ENCODE measurements at places on chromosomes 12 and 14. TPM values are rescaled to one million over a fixed set of nuclear protein-coding genes. Genes with fewer than 3 reads are reported as not detected.

GPR68 gene
- 0.08 TPM for total RNA-seq

FOXN4 gene
- not detected for total RNA-seq

KRT77 gene
- total RNA-seq: not detected

GARIN6 gene
- not detected for total RNA-seq

PLEKHH1 gene
- 2.2 TPM for total RNA-seq

OR4K5 gene
- total RNA-seq: not detected

ZNF26 gene
- total RNA-seq: 3.1 TPM

SPIC gene
- not detected for total RNA-seq

RHEBL1 gene
- total RNA-seq: not detected

TCL1B gene
- total RNA-seq: not detected

- no peak for DNase-seq
These were observed 562 bp upstream of the GLIPR1L2 start for GRCh38 chr12:75390156-75390898.

- DNase-seq: no peak
These were observed 14.4 kb downstream of the DDX54 start for GRCh38 chr12:113170926-113171325.

- DNase-seq: no peak
These were observed at the start of gene MAP1LC3B2 for GRCh38 chr12:116559162-116559935. MAP1LC3B2 (plus strand) TSS chr12:116559381; CDS start chr12:116575943, 16,562 bp downstream.

DNA sequence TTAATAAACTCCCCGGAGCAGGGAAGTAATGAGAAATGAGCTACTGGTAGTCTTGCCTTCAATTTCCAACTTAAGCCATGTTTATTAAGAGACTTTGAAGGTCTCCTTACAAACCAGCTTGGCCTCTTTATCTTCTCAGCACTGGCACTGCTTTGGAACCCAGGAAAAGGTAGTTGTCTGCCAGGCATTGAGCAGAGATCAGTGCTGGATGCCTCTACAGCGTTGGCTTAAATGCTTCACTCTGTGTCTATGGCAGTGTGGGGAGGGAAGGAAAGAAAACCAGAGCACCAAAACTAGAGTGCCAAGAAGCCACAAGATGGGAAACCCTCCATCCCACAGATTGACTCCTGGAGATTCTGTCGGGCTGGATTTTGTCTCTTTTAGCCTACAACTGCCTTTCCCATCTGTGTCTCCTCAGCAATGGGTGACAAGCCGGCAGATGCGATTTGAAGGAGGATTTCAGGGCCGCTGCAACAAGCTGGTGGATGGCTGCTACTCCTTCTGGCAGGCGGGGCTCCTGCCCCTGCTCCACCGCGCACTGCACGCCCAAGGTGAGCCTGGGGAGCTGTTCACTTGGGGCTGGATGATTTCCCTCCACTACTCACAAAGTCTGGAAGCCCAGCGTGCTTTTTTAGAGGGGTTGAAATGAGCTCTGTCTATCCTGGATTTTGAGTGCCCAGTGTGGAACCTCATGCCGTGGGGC, 57.3 kb downstream of the FNTB start:
- DNase-seq: no peak

DNA sequence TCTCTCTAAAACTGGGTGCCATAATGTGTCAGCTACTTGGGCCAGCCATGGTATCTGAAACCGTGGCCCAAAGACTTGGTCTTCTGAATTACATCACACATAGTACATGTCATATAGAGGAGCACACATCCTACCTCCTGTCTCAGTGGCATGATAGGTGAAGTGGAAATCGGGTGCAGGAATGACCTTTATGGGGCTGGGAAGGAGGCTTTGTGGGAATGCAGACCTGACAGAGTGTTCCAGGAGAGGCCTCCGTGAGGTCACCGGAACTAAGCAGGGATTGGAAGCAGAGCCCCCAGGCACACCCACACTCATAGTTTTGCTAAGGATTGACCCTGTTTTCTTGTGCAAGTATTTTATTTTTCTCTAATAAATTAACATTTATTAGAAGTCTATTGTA, 82.6 kb downstream of the NTF3 start:
- no peak for DNase-seq

GRCh38 chr14:89245802-89246201, 171.2 kb downstream of the FOXN3 start:
- DNase-seq: no peak

DNA sequence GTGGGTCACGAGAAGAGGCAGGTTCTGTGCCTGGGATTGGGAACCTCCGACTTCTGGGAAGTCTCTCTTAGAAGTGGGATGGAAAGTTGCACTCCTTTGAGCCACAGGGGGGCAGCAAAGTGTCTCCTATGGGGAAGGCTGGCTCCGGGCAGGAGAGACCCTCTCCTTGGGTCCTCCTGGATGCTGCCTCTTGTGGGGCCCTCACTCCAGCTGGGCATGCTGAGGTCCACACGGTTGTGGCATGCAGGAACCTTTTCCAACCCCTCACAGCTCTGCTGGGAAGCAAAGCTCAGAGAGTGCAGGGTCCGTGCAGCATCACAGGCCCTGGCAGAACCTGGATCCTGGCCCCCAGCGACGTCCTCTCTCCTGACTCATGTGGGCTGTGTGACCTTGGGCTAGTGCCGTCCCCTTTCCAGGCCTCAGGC, 17.4 kb downstream of the SDSL start:
- DNase-seq: no peak

- DNase-seq: peak; percentile 39
These were observed 15.1 kb upstream of the AMN start for GRCh38 chr14:102907303-102907844.

- DNase-seq: no peak
These were observed 60.3 kb downstream of the PPHLN1 start for GRCh38 chr12:42386308-42386707.

GRCh38 chr14:103033681-103034096, 23.7 kb downstream of the CDC42BPB start:
- DNase-seq: no peak

GRCh38 chr12:107681455-107681835, 4.2 kb upstream of the PWP1 start:
- no peak for DNase-seq

DNA sequence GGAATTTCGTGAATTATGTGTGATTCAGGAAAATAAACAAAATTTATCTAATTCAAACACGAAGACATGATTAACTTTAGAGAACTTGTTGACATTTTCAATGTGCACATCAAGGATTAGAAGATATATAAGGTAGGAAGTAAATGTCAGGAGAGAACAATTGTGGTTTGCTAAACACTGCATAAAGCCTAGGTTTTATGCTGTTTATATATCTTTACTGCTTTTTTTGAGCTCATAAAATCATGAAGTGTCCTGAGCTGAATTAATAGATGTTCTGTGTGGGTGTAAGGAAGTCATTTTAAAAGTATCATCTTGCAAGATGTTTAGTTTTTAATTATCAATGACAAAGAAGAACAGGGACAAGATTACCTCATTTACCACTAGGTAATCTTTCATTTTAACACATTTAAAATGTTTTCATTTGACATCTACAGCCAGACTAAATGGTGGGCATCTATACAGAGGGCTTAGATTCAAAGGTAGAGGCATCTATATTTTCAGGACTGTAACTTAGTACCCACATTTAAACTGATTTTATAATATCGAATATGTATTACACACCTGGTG, 382.8 kb downstream of the ADAMTS20 start:
- no peak for DNase-seq

- no peak for DNase-seq
These were observed 646.1 kb downstream of the C12orf50 start for GRCh38 chr12:87382959-87383566.

GRCh38 chr14:90188588-90188987, 67.8 kb upstream of the PSMC1 start:
- DNase-seq: no peak

DNA sequence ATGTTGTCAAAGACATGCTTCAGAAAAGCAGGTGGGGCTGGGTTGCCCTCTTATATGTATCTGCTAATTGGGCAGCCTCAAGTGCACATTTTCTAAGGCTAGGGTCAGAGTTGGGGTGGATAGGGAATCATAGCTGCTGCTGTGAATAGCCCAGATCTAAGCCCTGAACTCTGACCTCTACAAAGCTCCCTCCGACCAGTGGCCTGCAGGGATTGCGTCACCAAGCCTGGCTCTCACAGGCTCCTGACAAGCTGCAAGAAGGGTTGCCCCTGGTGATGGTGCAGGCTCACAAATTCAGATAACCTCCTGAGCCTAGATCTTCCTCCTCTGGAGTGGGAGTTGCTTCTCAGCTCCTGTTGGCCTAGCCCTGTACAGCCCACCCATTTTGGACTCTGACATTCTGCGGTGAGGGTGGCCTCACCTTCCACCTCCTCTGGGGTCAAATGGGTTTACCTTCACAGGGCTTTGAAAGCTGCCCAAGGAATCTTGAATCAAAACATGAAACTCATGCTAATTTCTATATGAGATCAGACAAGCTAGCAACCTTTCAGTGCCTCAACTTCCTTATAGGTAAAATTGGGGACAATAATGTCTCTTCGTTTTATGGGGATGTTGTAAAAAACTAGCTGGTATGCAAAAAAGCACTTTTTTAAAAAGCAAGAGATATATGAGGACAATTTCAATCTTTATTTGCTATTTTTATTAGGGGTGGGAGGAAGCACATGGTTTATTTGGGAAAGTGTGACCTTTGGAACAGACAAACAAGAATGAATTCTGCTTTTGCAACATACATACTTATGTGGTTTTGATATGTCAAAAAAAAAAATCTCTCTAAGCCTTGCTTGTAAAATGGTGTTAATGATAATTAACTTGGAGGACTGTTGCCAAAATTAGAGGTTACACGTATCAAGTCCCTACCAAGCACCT, 4.9 kb upstream of the SUSD6 start:
- no peak for DNase-seq

DNA sequence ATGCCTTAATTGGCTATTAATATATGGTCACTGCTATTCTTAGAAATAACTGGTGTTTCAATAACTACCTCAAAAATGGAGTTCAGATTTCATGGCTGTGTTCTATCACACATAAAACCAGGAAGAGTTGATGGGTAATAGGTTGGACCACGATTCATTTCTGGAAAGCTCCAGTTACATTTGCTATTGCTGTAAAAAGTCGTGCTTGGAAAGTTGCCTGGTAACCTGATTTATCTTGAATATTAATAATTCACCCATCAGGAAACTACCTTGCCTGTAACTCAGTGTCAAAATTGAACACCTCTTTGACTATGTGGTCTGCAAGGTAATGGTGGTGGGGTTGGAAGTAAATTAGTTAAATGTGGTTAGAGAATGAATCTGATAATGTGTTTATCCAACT, 104.7 kb upstream of the IFNG-AS1 start:
- DNase-seq: no peak

GRCh38 chr12:40945772-40946171, 242.3 kb upstream of the PDZRN4 start:
- DNase-seq: no peak

DNA sequence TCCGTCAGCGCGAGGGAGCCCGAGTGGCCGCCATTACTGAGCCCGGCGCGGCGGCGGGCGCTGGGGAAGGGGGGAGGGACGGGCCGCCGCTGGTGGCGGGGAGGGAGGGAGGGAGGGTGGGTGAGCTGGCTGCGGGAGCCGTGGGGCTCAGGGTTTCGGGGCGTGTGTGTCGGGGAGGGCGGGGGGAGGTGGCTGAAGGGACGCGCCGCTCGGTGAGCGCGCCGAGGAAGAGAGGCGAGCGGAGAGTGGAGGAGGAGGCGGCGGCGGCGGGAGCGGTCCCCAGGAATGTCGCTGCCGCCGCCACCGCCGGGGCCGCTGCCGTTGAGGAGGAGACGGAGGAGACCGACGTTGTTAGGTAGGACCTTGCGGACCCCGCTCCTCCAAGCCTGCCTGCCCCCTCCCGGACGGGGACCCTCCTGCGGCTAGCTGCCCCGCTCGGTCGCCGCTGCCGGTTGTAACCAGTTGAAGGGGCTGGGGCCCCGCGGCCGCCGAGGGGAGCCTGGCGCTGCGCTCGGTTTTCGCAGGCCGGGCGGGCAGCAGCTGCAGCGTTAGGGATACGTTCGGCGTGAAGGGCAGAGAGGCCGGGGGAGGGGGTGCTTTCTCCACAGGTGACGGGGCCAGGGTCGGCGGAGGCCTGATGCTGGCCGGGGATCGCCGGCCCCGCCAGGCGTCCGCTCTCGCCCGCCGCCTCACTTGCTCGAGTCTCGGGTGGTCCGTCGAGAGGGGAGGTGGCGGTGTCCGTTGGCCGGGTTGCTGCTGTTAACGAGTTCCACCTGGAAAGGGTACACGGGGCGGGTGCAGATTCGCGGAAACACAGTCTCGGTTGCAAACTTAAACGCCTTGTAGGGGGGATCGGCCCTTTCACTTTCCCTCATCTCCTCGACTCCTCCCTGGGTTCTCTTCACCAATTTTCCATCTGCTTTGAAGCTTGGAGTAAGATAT, at the start of gene ARHGAP5:
TSS of gene ARHGAP5 (plus strand) at position 224 of the 942 bp plus-strand sequence. CDS start 13,366 bp downstream, outside the sequence.
- no peak for DNase-seq

DNA sequence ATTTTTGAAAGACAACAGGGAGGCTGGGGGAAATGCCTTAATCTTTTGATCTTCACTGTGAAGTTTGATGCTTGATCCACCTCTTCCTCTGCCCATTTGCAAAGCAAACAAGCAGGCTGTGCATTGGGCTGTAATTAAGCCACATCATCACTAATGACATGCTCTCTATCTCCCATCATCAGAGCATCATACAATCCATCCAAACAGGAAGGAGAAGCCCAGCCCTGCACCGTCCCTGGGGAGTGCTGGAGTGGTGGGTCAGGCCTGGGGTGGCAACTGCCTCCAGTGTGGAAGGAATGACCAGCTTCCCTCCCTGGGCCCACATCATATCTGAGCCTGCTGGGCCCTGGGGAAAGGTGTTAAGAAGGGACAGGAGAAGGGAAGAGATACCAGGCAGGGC, 6.9 kb upstream of the KRT74 start:
- DNase-seq: no peak

DNA sequence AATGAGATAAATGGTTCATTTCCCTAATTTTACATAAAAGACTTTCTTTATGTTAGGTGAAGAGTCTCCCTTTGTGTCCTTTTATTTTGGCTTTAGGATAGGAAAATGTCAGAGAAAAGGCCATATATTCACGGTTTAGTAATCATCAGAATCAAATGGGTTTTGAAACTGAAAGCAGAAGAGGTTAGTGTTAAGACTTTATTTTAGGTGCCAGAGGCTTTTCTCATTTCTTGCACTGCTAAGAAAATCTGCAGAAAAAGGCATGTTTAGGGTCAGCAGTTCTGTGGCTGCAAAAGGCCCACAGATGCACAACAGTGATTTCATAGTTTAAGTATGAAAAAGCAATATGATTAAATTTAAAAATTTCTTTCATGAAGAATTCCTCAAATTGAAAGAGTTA, 80.4 kb upstream of the SINHCAF start:
- no peak for DNase-seq

GRCh38 chr12:71303199-71303598, 136.4 kb upstream of the LGR5 start:
- no peak for DNase-seq

GRCh38 chr12:89765959-89766824, 57.6 kb upstream of the ATP2B1 start:
- no peak for DNase-seq

DNA sequence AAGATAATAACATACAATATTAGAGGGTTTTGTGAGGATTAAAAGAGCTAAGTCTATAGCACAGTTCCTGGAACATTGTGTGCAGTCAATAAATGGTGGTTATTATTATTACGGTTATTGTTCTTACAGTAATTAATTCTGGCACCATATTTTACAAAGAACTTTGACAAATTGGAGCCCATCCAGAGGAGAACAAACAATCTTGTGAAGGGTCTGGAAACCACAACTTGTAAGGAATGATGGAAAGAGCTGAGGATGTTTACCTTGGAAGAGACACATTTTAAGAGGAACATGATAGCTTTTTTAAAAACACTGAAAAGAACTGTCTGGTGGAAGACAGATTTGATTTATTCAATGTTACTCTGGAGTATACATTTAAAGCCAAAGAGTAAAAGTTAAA, 150.5 kb upstream of the KRR1 start:
- no peak for DNase-seq

- DNase-seq: no peak
These were observed 92.7 kb downstream of the ADAMTS20 start for GRCh38 chr12:43459285-43459684.
